Peyer's patch (tissue), 4 donors: ENCODE measurements at places on chromosomes 5 and 9. TPM values are rescaled to one million over a fixed set of nuclear protein-coding genes. Genes with fewer than 3 reads are reported as not detected.

Gene PLAC8L1
- 2.8 TPM for total RNA-seq

Gene EGFL7
- total RNA-seq: 53.1 TPM

GRCh38 chr9:110344821-110345220, 7.2 kb upstream of the TXNDC8 start:
- no peak for DNase-seq

DNA sequence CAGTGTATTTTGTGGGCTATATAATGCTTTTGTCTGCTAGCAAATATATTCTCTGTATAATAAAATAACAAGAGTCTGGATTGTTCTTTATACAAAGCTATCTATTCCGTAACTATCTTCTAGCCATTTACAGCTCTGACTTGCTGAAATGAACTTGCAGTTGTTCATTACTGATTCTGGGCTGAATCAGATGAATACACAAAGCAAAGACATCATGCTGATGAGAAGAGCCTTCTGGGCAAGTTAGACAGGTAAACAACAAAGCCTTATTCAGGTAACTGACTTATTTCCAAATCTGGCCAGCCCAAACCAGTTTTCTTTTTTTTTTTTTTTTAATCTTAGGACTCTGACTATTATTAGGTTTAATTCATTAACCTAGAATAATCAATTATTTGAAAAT, 255.5 kb downstream of the KIAA0825 start:
- no peak for DNase-seq

- DNase-seq: no peak
These were observed 9.4 kb upstream of the PRSS3 start for GRCh38 chr9:33785914-33786313.

GRCh38 chr5:177276886-177277285, 26.6 kb downstream of the RAB24 start:
- DNase-seq: no peak

DNA sequence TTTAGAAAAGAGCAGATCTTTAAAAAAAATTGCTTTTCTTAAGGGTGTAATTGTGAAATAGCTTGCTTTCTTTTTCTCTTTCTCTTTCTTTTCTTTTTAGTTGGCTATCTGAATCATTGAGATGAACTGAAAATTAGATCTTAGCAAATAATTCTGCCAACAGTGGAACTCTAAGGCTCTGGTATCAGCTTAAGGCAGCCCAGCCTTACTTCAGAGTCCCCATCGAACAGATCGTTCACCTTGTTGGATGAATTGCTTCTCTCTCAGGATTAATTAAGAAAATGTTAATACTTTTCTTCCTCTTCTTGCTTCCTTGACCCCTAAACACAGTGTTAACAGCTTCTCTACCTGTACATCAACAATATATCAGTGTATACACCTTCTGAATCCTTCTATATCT, 92.1 kb downstream of the ZCCHC7 start:
- DNase-seq: no peak

GRCh38 chr5:80707645-80708044, 52.9 kb upstream of the DHFR start:
- no peak for DNase-seq

- no peak for DNase-seq
These were observed 294.6 kb upstream of the CLINT1 start for GRCh38 chr5:158153508-158153907.

GRCh38 chr9:91419222-91420191, 4.1 kb downstream of the NFIL3 start:
- no peak for DNase-seq

GRCh38 chr9:84354035-84354434, 13.5 kb upstream of the SLC28A3 start:
- no peak for DNase-seq

DNA sequence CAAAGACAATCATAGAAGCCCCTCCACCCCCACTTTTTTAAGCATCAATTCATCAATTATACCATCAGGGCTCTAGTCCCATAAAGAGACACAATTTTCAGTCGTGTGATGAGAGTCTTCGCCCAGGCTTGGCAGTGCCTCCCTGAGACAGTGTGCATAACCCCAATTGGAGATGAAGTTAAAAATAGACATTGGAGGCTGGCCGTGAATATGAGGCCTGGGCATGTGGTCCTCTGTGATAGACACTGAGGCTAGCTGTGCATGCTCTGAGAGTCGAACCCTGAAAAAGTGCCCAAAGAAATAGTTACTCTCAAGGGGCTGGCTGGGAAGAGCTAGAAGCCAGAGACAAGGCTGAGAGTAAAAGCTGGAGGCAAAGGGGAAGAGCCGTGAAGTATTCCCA, 248.6 kb upstream of the NR4A3 start:
- DNase-seq: no peak

GRCh38 chr9:134690946-134691694, 49.5 kb downstream of the COL5A1 start:
- peak; percentile 37 for DNase-seq

- DNase-seq: no peak
These were observed 103.1 kb downstream of the ZNF608 start for GRCh38 chr5:124643336-124643735.

DNA sequence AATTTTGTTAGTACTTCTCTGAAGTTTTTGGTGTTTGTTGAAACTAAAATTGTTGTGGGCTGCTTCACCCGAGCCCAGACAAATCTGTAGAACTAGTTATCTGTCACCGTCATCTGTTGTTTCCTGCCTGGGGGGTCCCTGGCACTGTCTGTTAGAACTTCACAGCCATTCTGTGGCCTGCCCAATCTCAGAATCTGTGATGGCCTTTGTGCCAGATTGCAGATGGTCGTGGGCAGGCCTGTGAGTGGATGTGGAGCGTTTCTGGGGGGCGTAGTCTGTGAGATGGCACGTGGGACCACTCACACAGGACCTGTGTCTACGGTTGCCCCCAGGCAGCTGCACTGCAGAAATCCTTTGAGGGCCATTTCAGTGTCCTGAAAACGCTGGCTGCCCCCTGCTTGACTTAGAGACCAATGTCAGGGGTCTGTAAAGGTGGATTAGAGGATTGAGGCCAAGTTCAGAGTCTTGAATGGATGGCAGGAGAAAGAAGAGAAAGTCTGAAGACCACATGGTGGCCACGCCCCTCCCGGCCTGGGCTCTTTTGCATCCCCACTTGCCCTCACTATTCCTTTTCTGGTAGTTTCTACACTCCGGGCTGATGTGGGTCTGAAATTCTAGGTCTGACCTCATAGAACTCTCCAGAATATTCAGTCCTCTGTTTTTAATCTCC, 38.3 kb downstream of the TRIO start:
- no peak for DNase-seq

- no peak for DNase-seq
These were observed 53.3 kb upstream of the LHFPL2 start for GRCh38 chr5:78701795-78702410.
